ENCODE measurements at places on chromosomes 2 and 18.

GRCh38 chr2:109736177-109736827 lies 57.8 kb upstream of the RGPD5 start:
- peak; percentile 27 for DNase-seq

DNA sequence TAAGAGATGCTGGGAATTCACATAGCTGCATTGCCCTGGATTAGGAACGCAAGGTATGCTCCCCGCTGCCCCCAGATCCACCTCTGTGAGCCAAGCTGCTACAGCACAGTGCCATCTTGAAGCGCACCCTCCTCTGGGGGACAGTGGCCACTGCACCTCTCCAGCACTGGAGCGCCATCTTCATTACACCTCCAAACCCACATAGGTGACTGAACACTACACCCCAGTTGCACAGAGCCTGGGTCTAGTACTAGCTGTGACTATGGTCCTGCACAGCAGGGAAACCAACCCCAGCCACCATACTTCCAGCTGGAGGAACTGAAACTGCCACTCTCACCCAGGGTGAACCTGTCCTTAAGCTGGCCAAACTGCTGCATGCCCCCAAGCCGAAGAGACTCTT lies 84.6 kb downstream of the TMEM237 start:
- DNase-seq = no peak

GRCh38 chr2:63049970-63050333 lies 678 bp upstream of the OTX1 start:
- no peak for DNase-seq

GRCh38 chr18:43830947-43831346 lies 553.7 kb upstream of the SYT4 start:
- no peak for DNase-seq

All from non-pigmented ciliary epithelial cell (primary cell).